ENCODE measurements at places on chromosomes 6 and 20.

GRCh38 chr6:142011156-142011555 is 121.6 kb upstream of the GJE1 start:
- no peak for DNase-seq

DNA sequence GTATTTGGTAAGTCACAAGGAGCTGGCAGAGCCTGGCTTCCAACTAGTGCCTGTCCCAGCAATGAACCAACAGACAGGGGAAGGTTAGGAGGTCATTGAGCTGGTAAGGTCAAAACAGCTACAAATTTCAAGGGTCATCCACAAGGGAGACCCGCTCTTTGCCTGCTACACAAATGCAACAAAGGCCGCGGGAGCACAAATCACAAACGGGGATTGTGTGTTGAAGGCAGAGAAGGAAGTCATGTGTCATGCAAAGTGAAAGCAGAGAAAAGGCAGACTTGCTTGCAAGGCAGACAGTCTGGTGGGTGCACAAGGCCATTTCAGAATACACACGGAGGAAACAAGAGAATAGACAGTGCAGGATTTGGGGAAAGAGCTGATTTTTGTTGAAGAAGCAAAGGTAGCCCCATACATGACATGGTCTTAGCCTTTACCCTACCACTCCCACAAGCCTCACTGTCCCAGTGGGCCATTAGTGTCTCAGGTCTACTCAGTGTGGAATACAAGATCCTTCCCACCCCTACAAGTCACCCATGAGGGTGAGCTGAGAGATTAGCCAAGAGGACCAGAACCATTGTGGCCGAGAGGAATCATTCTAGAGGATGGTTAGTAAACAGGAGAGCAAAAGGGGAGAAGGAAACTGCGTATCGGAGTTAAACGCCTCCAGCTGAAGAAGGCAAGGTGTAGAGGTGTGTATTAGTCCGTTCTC is 18.1 kb upstream of the SAMHD1 start:
- DNase-seq, result no peak

DNA sequence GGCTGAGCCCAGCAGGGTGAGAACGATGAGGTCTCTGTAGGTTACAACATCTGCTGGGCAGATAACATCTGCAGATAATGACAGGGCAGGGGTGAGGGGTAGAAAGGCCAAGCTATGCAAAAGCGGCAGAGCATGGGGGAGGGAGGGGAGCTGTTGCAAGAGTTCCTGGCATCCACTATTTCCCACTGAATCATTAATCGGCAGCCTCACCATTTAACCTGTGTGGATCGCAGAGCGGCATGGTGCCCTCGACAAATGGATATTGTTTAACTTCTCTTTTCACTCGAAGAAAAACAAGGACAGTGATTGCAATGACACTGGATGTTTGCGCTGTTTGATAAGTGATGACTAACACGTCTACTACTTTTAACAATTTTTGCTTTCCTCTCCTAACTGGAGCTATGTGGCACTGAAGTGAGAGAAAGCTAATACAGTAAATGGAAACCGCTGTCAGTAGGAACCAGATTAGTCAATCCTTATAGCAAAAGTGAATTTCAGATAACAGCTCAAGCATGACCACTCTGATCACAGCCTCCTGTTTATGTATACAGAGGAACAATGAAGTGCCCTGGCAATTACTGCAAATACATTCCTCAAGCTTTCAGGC is 381.5 kb downstream of the TFAP2A start:
- no peak for DNase-seq

- no peak for DNase-seq
Observed at GRCh38 chr6:7827142-7827541, 83.4 kb downstream of the TXNDC5 start.

DNA sequence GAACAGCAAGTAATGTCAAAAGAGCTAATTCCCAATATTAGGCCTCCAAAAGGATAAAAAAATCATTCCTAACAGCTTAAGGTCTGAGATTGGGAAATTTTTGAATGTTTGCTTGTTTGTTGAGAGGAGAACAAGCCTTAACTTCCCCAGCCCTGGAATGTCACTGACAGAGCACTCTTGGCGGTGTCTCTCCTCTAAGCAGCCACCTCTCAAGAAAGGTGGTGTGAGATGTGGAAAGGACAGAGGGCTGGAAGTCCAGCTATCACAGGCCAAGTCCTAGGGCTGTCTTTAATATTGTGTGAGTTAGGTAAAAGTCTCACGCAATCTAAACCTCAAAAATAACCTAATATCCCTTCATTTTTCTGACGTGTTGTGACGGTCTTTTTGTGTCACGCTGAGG is 101.6 kb downstream of the MTFR2 start:
- no peak for DNase-seq

DNA sequence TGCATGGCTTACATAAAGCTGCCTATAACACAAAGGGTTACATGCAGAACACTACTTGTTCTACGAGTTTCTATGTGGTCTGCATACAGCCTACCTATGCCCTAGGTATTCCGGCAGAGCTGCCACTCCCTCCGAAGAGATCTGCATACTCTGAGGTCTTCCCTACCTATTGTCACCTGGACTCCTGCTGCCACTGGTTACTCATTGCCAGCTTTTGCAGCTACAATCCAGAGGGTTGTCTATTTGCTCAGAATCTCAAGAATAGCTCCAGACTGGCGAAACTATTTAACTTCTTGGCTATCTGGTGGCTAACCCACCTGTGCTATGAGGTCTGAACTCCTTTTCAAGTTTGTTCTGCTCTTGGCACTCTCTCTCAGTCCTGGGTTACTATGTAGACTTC is 323.3 kb downstream of the BMP2 start:
- no peak for DNase-seq

DNA sequence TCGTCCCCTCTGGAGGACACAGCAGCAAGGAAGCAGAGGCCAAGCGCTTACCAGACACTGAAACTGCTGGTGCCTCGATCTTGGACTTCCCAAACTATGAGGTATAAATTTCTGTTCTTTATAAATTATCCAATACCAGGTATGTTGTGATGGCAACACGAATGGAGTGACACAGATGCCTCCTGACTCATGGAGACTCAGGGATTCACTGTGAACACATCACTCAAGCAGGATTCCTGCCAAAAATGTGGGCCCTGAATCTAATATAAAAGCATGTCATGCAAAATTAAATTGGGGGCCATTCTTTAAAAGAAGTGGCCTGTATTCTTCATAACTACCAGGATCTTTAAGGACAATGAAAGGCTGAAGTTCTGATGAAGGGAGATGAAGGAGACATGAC is 52.5 kb upstream of the SLC22A23 start:
- DNase-seq, result no peak

- no peak for DNase-seq
Observed at GRCh38 chr20:36482044-36482473, 59.3 kb upstream of the MYL9 start.
